ENCODE measurements at places on chromosomes 6 and 20.

DNA sequence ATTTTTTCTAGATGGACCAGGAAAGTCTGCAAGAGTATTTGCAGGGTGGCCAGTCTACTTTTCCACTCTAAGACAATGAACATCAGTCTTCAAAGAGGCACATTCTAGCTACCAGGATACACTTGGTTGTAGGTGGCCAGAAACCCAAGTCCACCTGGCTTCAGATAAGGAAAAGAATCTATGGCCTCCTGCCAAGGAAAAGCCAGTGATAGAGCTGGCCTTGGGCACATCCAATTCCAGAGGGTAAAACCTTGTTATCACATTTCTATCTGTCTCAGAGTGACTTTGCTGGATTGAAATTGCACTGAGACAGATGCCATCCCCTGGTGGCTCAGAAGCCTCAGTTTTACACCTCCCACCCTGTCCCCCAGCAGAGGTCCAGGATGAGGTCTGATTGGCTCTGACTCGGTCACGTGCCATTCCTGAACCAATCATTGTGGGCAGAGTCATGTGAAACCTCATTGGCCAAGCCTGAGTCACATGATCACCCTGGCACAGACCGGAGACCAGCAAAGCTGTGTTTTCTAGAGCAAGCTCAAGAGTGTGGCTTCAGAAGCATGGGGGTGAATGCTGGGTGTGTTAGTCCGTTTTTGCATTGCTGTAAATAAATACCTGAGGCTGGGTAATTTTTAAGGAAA is 497.4 kb upstream of the SULF2 start:
- DNase-seq, result no peak

DNA sequence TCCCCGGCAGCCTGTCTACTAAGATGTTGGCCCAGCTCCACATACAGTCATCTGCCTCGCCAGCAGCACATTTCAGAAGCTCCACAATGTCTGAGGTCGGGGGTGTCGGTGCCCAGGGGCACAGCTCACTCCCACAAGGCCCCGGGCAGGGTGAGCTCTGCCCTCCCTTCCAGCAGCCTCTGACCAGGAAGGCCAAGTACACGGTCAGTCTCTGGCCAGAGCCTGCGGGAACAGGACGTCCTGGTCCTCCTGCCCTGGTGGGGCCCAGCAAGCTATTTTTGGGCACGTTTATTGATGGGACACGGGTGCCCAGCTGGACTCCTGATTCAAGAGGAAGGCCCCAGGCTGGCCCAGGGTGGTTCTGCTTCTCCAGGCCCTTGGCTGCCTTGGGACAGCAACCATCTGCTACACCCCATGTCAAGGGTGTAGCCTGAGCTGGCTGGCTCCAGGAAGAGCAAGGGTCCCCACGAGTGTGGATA is 114.9 kb upstream of the PTPN1 start:
- no peak for DNase-seq

DNA sequence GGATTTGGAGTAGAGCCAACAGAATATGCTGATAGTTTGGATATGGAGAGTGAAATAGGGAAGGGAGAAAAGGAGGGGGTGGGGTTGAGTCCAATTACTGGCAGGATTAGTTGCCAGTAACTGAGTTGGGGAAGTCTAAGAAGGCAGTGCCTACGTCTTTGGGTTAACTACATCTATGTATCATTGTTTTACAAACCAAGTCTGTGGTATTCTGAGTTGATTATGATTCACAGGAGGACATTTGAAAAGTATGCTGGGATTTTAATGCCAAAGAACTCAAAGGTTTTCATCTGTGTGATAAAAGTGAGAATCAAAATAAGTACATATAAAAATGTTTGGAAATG is 14.7 kb downstream of the DSE start:
- DNase-seq, result no peak

DNA sequence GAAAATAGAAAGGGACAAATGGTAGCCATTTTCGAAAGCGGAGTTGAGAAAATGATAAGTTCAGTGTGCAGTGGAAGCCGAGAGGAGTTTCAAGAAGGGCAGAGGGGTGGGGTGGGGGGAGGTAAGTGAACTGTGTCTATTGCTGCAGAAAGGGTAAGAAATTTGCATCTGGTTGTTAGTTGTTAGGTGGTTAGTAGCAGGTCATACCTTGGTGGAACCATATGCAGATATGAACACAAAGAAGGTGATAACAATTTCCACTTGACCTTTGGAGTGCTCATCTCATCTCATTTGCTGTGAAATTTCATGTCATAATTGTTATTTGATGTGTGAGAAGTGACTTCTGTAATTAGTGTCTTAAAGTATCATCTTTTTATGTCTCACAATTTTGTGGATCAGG is 288.2 kb downstream of the QKI start:
- no peak for DNase-seq

- DNase-seq, result no peak
Measured at GRCh38 chr6:47276377-47276776, 33.3 kb downstream of the TNFRSF21 start.

DNA sequence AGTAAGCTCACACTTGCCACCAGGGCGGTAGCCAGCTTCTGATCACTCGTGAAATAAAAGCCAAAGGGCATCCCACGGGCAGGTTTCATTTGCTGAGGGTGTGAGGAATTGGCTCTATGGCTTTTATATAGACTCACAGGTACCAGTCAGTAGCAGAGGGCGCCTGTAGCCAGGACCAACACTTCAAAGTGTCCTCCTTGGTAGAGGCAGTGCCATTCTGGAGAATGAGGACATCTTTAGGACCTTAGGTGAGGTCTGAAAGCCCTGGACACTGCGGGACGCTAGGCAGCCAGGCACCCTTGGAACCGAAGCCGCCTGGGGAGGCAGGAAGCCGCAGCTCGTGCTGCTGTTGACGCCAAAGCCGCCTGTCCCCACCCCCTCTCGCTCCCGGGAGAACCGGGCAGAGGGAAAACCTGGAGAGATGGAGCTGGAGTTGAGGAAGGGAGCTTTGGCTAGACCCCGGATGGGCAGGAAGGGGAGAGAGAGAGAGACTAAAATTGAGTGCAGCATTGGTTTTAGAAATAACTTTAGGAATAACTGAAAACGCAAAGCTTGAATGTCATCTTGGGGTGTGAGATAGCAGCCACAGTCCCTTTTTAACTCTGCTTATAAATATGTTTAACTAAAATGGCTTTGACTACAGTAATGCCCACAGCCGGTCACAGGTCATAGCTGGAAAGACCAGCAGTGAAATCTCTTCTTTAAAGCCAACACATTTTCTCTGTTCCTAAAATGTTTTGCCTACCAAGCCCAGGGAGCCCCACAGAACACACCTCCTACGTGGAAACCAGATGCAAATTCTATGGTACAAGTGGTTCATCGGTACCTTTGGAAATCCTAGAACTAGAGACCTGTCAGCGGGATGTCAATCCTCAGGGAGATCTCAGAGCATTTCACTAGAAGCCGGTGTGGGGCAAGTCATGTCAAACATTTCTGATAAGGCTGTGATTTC is 128.5 kb upstream of the CDYL start:
- peak; percentile 59 for DNase-seq

DNA sequence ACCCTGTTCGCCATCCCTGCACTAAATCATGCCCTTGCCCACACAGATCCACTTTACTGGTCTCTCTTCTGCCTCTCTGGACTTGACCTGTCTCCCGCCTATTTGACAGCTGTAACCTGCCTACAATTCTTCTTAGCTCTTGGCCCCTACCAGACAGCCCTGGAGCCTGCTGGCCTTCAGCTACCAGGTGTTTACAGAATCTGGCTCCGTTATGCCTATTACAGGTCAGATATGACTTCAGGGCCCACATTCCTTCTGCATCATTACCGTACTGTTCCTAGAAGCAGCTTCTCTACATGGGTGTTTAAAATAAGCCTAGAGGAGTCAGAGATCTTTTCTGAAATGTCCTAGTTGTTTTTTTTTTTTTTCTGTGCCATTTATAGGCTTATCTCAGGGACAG is 45.4 kb upstream of the CCN6 start:
- DNase-seq, result no peak

GRCh38 chr6:113461153-113461932 is 395.8 kb upstream of the MARCKS start:
- no peak for DNase-seq

GRCh38 chr6:117557951-117558350 is 44.4 kb downstream of the GOPC start:
- no peak for DNase-seq

- DNase-seq, result no peak
Measured at GRCh38 chr20:14374196-14374595, 36.8 kb upstream of the FLRT3 start.

GRCh38 chr6:72461144-72461543 is 160.7 kb upstream of the KCNQ5 start:
- peak; percentile 64 for DNase-seq

DNA sequence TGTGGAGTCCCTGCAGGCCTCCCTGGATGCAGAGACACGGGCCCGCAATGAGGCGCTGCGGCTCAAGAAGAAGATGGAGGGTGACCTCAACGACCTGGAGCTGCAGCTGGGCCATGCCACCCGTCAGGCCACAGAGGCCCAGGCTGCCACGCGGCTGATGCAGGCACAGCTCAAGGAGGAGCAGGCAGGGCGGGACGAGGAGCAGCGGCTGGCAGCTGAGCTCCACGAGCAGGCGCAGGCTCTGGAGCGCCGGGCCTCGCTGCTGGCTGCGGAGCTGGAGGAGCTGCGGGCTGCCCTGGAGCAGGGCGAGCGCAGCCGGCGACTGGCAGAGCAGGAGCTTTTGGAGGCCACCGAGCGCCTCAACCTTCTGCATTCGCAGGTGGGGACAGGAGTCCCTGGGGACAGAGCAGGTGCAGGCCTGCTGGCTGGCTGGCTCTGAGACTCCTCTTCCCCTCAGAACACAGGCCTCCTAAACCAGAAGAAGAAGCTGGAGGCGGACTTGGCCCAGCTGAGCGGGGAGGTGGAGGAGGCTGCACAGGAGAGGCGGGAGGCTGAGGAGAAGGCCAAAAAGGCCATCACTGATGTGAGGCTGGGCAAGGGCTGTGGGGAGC is 44.7 kb downstream of the MYH7B start:
- no peak for DNase-seq

DNA sequence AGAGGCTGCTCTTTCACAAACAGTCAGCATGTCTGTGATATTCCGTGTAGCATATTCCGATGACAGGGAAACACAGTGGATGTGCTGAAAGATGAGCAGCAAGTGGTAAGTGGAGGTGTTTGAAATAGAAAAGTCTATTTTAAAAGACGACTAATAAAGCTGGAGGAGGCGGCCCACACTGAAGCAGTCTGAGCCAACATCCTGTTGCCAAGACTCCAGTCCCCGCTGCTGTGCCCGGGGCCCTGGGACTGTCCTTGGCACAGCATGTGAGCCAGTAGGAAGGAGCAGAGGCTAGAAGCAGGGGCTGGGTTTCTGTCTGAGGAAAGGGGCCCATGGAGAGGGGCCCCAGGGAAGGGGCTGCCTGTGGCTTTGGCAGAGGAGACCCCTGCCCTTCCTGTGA is 351.5 kb upstream of the CHD6 start:
- DNase-seq, result no peak

All from brain pericyte (primary cell).